CD4-positive, alpha-beta T cell treated with Interleukin-1 beta for 1 hour (primary cell): ENCODE measurements at places on chromosomes 1 and 21.

DNA sequence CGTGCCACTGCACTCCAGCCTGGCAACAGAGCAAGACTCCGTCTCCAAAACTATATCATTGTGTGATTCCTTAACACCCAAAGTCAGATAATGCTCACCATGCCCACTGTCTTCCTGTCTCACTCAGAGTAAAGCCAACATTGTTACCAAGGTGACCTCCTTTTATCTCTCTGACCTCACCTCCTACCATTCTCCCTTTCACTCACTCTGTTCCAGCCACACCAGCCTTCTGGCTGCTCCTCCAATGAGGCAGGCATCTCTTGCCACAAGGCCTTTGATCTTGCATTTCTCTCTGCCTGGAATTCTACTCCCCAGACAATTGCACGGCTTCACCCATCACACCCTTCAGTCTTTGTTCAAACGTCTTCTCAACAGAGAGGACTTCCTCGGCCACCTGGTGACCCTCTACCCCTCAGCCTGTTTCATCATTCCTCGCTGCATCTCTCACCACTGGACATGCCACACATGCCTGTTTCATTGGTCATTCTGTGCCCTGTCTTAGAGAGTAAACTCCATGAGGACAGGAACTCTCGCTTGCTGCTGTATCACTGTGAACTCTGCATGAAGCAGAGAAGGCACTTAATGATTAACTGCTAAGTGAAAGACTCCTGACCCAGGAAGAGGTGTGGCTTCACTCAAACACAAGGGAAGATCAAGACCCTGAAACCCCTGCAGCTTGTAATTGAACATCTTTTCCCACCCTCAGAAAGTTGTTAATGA, 67.1 kb upstream of the CAPZB start:
- DNase-seq = no peak

GRCh38 chr1:77281491-77282186, at the start of gene AK5:
Gene AK5 (plus strand): TSS chr1:77282019. CDS start chr1:77282314, 295 bp downstream.
- DNase-seq = peak; percentile 15

- DNase-seq = peak; percentile 76
Observed at GRCh38 chr1:145845514-145846161, at the start of gene NUDT17. Gene NUDT17 (plus strand): TSS chr1:145845630. CDS start chr1:145845641, 11 bp downstream.

DNA sequence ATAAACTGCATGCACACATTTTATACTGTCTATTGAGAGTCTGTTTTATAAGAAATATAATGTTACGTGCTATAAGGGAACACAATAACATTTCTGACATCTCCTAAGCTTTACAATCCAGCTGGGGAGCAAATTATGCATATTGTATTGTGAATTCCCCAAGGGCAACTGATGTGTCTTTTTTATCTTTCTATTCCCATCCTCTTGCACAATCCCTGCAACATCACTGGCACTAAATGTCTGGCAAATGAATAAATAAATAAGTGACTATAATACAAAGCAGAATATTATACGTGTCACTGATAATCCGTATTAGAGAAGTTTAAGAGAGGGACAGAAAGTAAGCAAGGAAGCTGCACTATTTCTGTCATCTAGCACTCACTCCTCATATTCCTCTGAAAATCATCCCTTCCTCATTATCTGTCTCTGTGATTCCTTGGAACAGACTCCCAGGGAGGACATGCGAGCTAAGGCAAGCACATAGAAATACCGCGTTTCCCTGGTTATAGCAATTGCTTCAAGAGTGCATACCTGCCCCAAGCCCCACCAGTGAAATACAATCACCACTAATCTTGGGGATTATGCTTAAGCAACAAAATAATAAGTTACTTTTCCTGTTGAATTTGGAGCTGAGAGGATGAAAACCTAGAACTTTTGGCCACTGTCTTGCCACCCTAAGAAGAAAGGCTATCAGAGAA, 205.4 kb downstream of the SMYD3 start:
- no peak for DNase-seq

GRCh38 chr21:44901391-44902074, 19.2 kb downstream of the ITGB2 start:
- no peak for DNase-seq

DNA sequence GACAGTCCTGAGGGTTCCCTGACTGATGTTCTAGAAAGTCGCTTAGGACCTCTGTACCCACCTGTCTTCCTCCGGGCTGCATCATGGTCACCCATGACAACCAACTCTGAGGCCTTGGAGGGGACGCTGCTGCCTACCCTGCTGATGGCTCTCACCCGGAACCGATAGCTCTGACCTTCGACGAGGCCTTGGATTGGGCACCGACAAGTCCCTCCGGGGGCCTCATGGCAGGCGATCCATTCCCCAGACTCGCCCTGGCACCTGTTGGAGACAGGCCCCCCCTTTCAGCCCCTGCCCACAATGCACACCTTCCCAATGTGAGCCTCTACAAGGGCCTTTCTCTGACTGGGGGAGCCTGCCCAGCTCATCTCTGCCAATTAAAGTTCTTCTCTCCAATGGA, 21.2 kb downstream of the MYOM3 start:
- no peak for DNase-seq

- no peak for DNase-seq
Observed at GRCh38 chr1:234710936-234711724, 101.2 kb upstream of the IRF2BP2 start.

DNA sequence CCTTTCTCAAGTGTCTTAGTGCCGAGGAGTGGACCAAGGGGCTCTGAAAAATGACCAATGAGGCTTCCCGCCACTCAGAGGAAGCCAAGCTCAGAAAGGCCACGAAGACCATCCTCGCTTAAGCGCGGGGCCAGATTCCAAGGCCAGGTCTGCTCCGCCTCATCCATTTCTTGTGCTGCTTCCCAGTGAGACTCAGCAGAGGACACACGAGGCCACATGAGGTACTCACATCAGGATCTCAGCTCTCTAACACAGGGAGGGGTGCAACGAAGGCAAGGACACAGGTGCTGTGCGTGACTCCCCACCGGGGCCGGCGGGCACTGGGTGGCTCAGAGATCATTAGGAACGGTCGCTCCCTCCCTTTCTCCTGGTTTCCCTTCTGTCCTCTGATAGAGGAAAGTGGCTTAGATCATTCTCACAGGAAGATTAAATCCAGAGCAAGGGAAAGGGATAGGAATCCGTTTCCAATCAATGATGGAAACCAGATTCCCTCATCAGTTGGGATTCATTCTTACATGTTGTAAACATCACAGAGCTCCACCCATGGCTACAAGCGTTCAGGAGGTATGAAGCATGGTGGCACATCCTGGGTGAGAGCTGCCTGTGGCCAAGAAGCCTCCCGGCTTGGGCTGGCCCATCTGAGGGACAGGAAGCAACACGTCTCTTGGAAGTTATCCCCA, 46.7 kb downstream of the CAPZB start:
- no peak for DNase-seq

DNA sequence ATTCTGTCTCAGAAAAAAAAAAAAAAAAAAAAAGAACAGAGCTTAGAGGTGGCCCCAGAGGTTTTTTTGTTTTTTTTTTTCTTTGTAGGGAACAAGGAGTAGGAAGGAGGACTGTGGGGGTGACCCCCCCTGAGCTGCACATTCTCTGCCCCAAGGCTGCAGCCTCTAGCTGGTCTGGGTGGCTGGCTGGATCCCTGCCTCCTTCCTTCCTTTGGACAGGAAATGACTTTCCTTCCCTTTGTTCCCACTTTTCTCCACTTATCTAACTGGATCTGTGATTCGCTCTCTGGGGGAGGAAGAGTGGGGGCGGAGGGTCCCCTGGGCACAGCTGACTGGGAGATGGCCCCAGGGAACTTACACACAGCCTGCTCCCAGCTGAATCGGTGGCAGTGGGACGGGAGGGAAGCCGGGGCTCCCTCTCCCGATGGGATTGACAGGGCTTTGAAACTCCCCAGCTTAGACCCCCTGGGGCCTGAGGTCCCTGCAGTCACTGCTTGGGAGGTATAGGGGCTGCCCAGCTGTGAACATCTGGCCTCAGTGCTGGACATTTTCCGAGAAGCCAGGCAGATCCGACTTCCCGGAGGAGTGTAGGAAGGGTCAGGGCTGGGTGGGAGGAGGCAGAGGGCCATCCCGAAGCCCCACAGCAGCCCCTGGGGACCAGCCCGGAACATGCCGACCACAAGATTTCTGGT, 2.1 kb downstream of the FBLIM1 start:
- DNase-seq = no peak

DNA sequence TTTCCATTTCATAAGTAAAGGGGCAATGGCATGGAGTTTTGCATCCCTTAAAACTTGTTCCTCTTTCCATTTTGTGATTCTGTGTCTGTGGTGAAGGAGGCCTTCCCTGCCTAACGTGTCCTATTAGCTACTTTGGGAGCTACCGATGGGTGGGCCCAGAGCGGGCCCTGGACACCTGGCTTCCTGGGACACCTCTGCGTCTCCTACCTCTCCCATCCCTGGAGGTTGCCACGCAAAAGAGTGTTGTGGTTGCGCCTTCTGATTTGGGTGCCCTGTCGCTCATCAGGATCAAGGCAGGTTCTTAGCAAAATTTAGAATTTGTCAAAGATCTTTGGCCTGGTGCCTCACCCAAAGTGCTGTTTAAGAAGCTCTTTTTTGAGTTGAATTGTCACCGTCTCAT, 116.4 kb upstream of the CACNA1E start:
- DNase-seq = no peak

DNA sequence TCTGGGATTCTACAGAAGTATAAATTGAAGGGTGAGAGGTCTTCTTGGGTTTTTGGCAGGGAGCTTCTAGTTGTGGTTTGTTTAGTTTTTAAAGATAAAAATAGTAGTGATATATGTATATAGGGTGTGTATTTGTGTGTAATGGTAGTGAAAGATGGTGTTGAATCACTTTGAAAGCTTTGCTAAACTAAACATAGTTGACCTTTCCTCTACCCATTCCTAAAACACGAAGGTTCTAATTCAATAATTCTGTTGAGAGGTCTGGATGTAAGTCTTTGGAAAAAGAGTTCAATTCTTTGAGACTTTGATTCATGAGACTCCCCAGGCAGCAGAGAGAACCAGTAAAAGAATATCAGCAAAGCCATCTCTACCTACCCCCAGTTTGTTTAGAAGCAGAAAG, 247.9 kb upstream of the DUSP10 start:
- DNase-seq = no peak

DNA sequence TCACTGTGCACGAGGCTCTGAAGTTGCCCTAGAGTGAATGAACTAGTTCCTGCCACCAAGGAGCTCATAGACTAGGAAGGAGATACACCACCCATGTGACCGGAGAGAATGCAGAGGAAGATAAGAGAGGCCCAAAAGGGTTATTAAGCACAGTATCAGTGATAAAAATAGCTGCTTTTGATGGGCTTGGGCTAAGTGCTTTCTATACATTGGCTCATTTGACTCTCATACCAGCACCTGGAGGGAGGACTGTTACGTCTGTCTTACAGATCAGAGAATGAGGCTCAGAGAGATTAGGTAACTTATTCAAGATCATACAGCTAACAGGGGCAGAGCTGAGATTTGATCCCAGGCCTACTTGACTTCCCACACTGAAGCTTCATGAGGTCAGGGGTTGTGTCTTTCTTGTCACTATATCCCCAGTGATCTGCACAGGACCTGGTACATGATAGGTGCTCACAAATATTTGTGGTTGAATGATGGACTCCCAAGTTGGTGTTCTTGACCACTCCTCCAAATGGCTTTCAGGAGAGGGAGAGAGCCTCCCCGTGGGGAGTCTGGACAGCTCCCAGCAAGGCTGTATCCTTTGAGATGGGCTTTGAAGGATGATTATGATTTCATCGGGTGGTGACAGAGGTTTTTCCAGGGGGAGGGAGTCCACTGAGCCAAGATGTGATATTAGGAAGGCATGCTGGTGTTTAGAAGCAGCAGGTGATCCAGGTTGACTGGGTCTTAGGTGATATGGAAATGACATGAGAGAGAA, 14.4 kb downstream of the PPFIA4 start:
- no peak for DNase-seq

- DNase-seq = no peak
Observed at GRCh38 chr1:111953797-111954196, 35.7 kb downstream of the KCND3 start.

DNA sequence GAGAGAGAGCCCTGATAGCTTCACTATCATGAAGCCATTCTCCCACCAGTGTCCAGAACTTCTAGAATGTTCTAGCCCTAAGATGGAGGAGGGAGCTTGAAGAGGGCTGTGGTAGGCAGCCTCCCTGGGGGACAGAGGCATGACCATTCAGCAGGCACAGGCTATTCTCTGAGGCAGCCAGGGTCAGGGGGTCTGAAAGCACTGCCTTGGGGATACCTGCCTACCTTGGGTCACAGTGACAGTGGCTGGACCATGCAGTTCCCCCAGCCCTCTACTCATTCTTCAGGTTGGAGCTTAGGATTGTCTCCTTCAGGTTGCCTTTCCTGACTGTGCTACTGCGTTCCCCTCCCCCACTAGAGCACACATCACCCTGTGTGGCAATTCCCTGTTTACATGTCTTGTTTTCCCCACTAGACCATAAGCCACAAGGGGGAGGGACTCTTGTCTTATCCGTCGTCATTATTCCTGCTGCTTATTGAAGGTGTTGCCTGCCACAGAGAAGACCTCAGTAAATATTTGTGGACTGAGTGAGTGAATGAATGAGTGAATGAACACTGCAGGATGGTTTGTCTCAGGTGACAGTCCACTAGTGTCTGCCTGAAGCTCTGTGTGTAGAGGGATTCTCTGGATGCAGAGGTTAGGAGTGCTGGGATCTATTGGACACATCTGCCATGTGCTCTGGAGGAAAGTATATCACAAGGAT, 5.2 kb downstream of the ZDHHC18 start:
- peak; percentile 53 for DNase-seq

- no peak for DNase-seq
Observed at GRCh38 chr1:51878308-51878615, 265 bp downstream of the NRDC start.

GRCh38 chr1:22330092-22330759, 121.4 kb upstream of the ZBTB40 start:
- DNase-seq = no peak

DNA sequence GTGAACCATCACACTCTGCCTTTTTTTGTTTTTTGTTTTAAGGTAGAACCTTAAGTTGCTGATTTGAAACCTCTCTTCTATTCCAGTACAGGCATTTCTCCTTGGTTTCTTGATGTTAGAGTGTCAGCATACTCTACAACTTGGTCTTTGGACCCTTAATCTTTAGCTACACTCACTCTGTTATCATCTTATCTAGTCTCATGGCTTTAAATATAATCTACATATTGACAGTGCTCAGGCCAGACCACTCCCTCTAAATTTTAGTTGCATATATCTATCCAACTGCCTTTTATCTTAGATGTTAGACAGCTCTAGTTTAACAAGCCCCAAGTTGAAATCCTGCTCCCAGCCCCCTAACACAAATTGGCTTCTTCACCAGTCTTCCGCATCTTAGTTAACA, 22.1 kb downstream of the NME7 start:
- DNase-seq = no peak

GRCh38 chr1:167819849-167820683, 93.9 kb downstream of the ADCY10 start:
- no peak for DNase-seq

DNA sequence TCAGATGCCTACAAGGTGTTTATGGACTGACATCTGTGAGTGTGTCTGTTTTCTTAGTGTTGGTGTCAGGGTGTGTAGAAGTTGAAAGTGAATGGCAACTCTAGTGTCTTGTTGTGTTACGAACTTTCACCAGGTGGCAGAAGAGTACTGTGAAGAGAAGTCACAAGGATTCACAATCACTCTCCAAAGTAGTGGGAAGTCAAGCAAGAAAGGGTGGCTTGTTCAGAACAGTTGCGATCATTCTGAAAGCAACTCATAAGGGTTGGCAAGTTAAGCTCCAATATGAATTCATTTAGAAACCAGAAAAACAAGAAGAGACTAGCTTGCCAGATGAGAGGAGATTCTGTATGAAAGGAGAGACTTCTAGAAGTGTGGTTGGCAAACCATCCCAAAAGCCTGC, 86.1 kb downstream of the FASLG start:
- peak; percentile 71 for DNase-seq
